Islet precursor cell (in vitro differentiated cells): ENCODE measurements at places on chromosomes 12 and 14.

DNA sequence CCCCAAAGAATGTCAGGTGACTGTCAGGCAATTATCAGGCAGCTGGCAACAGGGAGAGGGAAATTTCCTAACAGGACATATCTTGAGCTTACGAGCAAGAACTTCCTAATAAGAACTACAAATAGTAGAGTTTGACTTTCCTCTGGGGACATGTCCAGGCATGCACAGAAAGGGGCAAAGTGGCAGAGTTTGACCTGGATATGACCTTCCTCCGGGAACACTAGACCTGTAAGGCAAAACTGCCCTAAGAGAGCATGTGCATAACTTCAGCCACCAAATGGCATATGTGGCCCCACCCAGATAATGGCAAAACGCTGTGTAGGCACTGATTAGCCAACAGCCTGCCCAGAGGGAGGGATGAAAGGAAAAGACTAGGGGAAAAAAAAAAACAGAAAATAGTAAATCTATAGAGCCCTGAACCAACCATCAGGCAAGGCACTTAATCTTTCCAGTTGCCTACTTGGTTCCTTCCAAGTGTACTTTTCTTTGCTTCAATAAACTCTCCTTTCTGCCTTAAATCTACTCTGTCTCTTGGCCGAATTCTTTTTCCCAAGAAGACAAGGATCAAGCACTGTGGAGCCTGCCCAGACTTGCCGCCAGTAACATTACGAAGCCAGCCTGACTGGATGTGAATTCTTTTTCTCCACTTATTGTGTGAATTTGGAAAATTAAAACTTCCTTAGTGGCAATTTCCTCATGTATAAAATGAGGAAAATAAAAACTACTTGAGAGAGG is 164.1 kb downstream of the SPTSSA start:
- no peak for DNase-seq

GRCh38 chr12:110174373-110174996 is 50.3 kb downstream of the IFT81 start:
- no peak for DNase-seq

DNA sequence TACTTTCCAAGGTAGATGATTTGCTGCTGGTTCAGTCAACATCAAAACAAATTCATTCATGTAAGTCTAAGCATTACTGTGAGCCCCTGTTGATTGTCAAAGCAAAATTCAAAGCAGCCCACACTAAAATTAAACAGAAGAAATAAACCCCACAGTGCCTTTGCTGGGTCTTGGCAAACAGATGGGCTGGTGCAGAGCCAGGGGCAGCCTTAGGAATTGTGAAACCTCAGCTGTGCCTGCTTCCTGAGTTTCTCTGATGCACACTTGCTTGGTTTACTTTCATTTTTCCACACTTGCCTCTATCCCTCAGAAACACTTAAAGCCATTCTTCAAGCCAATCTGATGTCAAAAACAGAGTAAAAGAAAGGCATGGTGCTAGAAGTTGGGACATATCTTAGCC is 6.6 kb upstream of the PLEKHG7 start:
- DNase-seq: no peak

- no peak for DNase-seq
Measured at GRCh38 chr12:46153268-46153872, 115.5 kb downstream of the SLC38A1 start.

- no peak for DNase-seq
Measured at GRCh38 chr12:112386726-112387125, 4.5 kb upstream of the HECTD4 start.

GRCh38 chr12:101777485-101777884 is 38.2 kb upstream of the SYCP3 start:
- no peak for DNase-seq

GRCh38 chr12:123396954-123397353 is 13.0 kb downstream of the KMT5A start:
- no peak for DNase-seq

DNA sequence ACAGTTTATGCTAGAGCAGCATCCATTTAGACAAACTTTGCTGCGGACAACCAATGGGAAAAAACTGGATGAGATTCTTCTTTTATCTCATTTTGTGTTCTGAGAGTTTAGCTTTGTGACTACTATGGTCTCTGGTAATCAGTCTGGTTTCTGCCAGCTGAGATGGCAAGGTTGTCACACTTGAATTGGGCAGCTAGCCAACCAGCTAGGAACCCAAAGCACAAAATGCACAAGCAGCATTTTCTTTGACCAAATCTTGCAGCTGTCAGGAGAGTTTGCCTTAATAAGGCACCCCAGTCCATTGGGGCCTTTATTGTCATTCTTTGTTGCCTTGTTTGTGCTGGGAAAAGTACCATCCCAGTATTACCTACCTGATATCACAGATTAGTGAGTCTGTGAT is 34.0 kb upstream of the ETV6 start:
- no peak for DNase-seq

DNA sequence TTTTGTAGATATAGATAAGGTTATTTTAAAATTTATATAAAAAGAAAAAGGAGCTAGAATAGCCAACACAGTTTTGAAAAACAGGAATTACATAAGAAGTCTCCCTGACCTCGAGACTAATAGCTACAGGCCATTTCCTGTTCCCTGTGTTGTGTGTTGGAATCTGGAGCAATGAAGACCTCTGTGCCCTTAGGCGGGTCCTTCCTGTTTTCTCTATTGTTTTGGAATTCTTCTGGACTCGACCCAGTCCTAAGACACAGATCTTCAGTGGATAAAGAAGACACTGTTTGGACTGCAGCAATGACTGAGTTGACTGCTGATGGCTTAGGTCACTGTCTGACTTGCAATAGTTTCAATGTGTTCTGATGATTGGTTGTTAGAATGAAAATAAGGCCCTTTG is 26.2 kb downstream of the SNRPF start:
- peak; percentile 83 for DNase-seq

- DNase-seq: no peak
Measured at GRCh38 chr12:51018956-51019355, 7.2 kb downstream of the SLC11A2 start.
